ENCODE measurements at places on chromosomes 16 and 17.

DNA sequence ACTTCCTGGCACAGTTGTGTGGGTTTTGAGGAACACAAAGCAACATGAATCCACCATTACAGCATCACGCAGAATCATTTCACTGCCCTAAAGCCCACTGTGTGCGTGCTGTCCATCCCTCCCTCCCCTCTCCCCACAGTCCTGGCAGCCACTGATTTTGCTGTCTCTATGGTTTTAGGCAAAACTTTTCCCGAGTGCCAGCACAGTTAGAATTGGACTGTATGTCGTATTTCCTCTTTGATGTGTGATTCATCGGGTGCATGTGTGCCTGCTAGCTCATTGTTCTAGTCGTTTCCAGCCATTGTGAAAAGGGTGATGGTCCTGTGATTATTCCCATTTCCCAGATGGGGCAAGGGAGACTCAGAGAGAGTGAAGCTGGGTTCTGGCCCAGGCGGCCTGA is 12.7 kb downstream of the KLHL36 start:
- no peak for DNase-seq

DNA sequence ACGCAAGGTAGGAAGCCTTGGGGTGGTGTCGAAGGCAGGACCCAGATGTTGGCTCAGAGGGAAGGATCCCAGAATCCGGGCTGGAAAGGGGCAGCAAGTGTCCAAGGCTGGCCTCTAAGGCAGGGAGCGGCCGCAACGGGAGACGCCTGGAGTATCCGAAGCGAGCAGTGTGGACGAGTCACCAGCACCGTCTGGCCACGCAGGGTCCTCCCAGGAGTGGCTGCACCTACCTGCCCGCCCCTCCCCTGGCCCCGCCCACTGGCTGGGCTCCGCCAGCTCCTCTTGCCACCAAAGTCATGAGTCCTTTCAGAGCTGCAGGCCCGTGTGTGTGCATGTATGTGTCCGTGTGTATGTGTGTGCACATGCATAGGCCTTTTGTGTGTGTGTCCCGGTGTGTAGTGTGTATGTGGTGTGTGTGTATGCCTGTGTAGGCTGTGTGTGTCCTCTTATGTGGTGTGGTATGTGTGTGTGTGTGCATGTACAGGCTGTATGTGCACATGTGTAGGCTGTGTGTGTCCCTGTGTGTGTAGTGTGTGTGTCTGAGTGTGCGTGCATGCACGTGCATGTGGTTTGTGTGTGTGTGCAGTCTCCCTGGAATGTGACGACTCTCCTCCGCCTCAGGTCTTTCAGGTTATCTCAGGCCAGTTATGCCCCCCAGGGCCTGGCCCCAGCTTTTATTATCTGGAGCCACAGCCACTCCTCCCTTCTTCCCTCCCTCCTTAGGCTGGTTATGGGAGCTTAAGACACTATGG is at the start of gene PRSS8:
PRSS8 (minus strand) TSS at position 193 of the 752 bp plus-strand sequence. CDS start 229 bp downstream, outside the sequence.
- no peak for DNase-seq

DNA sequence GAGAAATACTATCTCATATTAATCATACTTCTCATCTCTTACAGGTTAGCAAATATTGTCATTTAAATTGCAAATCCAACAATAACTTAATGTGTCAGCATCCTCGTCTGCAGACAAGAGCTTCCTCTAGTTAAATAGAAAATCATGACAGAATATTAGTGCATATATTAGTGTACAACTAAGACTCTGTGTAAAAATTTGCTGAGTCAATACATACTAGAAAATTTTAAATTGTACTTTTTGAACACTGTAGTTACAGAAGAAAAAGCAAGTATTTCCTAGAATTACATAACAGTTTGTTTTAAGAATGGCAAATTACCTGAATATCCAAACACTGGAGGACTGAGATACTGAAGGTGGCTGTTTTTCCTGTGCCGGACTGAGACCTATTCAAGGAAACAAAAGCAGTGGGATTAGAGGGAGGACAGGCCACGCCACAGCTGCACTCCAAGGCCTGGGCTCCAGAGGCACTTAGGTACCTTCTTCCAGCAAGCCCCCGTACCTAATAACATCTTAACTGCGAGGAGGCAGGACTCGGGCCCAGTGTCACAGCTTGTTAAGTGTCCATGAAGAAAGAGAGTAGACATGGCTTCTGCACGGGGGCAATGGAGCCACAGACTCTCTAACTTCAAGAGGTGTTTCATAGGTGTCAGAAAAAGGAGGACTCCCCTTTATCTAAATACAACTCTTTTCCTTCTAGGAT is 5.3 kb downstream of the EIF4A3 start:
- DNase-seq: no peak

GRCh38 chr17:76404976-76405563 is 20.7 kb downstream of the SPHK1 start:
- no peak for DNase-seq

GRCh38 chr17:78563189-78564145 is 13.7 kb downstream of the DNAH17 start:
- DNase-seq: peak; percentile 47

DNA sequence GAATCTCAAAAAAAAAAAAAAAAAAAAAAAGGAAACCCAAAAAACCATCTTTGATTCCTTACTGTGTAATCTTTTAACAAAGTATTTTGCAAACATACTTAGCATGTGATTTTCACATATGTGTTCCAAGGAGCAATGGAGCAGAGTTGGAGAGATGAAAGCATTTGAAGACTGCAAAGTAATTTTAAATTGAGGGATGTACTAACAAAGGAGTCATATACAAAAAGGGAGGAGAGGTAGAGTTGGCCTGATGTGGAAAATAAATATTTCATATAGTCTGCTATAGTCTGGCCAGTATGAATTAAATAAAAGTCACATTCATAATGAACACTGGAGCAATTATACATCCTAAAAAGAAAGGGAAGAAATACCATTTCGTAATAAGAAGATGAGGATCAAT is 265.8 kb upstream of the TBX2 start:
- no peak for DNase-seq

GRCh38 chr17:9828296-9829295 is 2.9 kb downstream of the GLP2R start:
- DNase-seq: no peak

DNA sequence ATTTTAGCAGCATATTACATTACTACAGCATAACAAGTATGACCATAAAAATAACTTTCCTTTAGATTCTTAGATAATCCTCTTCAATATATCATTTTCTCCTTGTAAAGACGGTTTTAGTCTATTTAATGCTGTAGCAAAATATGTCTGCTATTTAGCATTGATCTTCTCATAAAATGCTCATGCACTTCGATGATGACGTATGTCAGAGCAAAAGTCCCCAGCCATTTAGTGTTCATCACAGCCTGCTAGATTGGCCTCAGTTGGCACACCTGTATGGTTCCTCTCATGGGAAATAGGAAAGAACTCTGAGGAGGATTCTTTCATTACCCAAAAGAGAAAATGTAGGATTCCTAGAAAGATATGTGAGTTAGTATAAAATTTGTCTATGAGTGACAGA is 232.2 kb downstream of the MAP2K6 start:
- DNase-seq: no peak

GRCh38 chr17:40547785-40548478 is 17.3 kb downstream of the CCR7 start:
- no peak for DNase-seq
